ENCODE measurements at places on chromosomes 5 and 9.
A peak's percentile ranks its signal among the peaks of the same experiment; 100 is the strongest.

DNA sequence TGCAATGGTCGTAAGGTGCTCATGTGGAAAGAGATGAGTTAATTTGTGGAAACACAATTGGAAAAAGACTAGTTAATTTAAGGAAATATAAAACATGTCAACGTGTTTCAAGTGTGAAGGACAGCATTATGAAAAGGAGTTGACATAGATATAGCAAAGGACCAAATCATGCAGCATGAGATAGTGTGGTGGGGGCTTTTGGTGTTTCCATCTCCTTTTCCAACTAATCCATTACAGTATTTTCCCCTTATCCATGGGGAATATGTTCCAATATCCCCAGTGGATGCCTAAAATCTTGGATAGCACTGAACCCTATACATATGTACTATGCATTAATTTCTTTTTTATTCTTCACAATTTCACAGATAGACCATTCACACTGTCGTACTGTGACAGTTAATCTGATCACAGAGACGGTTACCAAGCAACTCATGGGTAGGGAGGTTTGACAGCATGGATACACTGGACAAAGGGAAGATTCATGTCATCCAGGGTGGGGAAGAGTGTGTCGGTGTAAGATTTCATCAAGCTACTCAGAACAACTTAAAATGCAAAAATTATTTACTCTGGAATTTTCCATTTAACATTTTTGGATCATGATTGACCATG, 238.6 kb downstream of the CDH12 start:
- DNase-seq = no peak

- no peak for DNase-seq
Measured at GRCh38 chr5:147675168-147675567, 107.4 kb downstream of the JAKMIP2 start.

- DNase-seq = no peak
Measured at GRCh38 chr5:154430466-154430865, 15.3 kb upstream of the SAP30L start.

- no peak for DNase-seq
Measured at GRCh38 chr5:111954516-111955395, 197.8 kb upstream of the NREP start.

DNA sequence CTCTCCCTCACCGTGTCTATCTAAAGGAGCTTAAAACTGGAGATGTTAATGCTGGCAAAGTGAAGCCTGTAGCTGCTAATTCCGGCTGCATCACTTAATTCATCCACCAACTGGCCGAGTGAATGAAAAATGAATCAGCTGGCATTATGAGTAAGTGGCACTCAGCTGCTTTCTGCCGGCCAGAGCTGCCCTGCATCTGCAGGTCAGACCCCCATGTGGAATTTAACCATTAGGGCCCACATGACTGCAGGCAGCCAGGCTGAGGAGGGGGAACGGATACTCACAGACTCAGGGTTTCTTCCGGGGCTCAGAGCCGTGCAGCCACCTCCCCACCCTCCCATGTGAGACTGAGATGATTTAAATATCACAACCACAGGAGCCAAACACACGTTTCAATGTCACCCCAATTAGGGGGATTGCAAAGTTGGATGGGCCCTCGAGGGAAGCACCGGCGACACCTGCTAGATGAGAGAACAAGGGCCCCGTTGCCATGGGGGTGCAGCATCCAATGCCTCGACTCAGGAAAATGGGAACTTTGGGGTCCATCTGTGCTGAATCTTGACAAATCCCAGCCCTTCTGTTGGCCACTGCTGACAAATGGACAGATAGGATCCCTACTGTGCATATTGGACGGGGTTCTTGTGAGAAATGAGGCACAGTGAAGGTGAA, 115.6 kb upstream of the ALDH1B1 start:
- DNase-seq = no peak

DNA sequence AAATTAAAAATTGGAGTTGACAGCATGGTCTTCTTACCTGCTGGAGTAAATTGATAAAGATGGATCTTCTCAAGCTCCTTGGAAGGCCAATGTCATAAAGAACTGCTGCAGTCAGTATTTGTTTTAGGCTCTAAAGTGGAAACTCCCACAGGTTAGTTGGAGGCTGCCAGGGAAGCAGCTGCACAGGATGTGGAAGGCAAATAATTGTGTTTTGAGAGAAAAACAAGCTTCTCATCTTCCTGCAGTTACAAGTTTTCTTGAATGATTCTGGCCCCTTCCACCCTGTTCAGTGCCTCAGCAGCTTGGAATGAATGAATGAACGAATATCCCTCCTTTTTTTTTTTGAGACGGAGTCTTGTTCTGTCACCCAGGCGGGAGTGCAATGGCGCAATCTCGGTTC, 13.9 kb downstream of the MROH2B start:
- DNase-seq = no peak

DNA sequence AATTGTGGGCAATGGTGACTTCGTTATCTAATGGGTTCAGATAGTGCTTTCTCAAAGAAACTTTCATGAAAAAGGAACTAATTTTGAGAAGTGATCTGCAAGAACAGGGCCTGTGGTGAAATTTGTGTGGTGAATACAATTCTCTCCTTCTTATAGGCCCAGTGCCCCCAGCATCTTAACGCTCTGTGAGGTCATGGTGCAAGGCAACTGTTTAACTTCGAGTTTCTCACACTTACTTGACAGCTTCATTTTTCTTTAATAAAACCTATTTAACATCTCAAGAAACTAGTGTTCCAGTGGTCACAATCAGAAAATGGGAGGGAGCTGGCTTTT, 69.2 kb downstream of the FAM114A2 start:
- DNase-seq = no peak

DNA sequence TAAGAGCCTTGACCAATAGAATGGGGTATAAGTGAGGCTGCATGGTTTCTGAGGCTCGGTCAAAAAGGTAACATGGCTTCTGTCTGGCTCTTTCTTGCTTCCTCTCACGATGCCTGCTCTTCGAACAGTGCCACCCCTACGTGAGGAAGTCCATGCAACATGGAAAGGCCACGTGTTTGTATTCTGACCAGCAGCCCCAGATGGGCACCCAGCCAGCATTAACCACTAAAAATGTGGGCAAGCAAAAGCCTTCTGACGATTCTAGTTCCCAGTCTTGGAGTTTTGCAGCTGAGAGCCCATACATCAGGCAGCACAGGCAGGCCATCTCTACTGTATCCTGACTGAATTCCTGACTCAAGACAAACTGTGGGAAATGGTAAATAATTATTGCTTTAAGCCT, 24.2 kb upstream of the NREP start:
- no peak for DNase-seq

DNA sequence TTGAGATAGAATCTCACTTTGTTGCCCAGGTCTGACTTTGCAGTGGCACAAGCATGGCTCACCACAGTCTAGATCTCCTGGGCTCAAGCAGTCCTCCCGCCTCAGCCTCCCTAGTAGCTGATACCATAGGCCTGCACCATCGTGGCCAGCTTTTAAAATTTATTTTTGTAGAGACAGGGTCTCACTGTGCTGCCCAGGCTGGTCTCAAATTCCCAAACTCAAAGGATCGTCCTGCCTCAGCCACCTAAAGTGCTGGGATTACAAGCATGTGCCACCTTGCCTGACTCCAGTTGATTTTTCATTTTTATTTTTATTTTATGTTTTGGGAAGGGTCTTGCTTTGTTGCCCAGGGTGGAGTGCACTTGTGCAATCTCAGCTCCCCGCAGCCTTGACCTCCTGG, 41.7 kb upstream of the GLDC start:
- no peak for DNase-seq

DNA sequence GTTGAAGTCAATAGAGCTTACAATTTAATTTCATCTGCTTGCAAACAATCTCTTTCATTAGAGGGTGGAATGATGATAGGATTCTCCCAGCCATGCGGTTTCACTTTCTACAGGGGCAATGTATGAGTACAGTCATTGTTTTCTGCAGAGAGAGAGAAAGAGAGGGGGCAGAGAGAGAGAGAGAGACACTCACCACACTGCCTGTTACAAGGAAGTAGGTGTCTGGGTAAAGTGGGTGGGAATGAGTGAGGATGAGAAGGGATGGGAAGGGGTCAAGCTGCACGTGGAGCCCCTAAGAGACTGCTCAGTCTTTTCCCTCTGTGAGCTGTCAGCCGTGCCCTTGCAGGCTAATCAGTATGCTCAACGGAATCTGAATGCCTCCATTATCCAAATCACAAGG, 454.3 kb downstream of the KDM4C start:
- DNase-seq = no peak

- no peak for DNase-seq
Measured at GRCh38 chr9:108579757-108580439, 275.9 kb downstream of the ACTL7B start.

- DNase-seq = no peak
Measured at GRCh38 chr5:140549237-140550144, 2.0 kb downstream of the EIF4EBP3 start.

DNA sequence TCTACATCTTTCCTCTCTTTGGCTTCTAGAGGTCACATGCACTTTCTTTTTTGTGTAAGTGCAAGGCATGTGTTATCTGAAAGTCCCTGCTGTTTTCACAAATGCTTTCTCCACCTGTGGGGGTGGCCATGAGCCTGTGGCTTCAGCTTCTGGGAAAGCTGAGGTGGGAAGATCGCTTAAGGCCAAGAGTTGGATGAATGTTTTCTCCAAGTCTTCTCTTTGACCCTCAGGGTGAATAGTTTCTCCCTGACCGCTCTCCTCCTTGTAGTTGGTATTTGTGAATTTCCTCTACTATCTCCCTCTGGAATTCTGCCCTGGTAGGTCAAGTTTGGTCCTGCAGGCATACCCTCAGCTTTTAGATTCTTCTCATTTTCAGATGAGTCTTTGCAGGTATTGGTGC, 74.2 kb downstream of the UGCG start:
- DNase-seq = no peak

DNA sequence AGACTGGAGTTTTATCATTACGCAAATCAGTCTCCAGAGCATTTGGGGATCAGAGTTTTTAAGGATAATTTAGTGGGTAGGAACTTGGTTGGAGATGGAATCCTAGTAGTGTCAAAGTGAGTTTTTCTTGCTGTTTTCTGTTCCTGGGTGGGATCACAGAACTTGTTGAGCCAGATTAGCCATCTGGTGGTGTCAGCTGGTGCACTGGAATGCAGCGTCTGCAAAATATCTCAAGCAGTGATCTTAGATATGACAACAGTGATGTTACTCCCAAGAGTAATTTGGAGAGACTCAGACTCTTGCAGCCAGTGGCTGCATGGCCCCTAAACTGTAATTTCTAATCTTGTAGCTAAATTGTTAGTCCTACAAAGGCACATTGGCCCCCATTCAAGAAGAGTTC, 1257.8 kb downstream of the MAT2B start:
- DNase-seq = no peak

DNA sequence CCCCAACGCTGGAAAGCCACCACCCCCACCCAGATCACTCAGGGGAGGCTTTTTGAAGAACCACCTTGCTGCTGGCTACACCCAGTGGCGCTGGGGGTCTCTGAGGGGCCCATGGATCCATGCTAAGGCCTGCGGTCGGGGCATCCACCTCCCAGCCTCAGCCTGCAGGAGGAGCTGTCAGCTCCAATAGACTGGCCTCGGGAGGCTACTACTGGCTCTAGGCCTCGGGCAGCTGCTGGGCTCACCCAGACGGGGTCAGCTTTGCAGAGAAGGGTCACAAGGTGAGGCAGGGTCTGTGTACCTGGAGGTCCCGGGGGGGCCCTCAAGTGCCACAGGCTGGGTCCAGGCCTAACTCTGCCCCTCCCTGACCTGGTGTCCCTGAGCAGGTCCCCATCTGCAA, 193.7 kb downstream of the OLFM1 start:
- no peak for DNase-seq

DNA sequence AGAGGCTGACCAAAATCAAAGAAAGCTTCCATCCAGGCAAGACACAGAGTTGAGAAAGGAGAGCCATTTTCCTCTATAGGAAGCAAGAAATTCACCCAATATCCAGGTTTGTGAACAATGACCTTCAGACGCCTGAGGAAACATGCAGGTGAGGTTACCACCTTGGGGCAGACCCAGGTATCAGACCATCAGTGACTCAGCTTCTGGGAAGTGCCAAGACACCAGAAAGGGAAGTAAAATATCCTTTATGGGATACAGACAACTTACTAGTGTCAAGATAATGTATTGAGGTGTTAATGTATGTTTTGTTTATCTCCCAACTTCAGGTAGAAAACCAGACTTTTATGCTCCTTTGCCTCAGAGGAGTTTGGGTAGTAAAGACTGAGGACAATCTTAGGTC, 2.2 kb upstream of the DTWD2 start:
- no peak for DNase-seq

DNA sequence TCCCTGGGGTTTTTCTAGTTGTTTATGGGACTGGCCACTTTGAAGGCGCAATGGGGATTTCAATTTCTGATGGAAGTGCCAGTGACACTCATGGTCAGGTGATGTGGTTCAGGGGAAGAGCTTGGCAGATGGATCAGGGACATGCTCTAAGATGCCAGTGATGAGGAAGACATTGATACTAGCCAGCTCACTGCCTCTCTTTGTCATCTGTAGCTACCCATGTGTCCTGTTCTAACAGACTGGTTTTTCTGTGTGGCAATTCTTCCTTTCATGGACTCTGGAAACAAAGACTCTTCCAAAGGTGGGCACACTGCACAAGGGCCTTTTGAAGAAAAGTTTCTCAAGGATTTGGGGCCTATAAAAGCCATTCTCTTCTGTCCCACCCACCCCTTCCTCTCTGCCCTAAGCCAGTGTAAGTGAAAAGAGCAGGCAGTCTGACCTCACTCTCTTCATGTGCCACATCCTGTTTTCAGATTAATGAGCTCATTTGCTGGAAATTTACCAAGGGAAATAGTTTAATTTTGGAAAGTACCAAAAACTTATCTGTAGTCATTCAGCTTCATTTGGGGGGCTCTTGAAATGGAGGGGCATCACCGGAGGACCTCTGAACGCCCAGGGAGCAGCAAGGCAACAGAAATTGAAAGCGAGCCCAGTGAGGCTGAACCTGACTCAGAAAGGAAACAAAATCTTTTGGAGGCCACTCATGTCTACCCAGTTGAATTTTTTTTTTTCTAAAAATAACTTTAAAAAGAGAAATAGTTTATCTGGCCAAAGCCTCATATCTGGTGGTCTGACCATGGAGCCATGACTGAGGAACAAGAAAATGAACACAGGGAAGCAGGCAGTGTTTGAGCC, 4.9 kb upstream of the TRAF1 start:
- peak; percentile 44 for DNase-seq

GRCh38 chr9:98517761-98518160, 191.0 kb downstream of the GABBR2 start:
- no peak for DNase-seq

GRCh38 chr9:117887941-117888340, 183.7 kb downstream of the TLR4 start:
- no peak for DNase-seq

DNA sequence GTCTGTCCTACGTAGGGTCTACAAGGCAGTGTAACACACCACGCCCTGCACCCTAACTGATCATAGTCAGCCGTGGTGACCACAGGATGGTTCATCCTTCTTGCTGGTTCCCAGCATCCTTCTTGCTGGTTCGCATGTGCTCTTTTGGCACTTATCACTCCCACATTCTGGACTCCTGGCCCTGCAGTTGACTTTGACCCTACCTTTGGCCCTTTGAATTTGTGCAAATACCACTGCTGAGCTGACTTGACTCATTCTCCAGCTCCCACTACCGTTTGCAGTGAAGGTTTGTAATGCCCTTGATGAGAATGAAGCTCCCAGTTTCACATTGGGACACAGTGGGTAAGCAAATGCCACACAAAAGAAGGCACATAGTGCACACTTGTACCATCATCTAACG, 33.8 kb downstream of the PALM2AKAP2 start:
- no peak for DNase-seq

- no peak for DNase-seq
Measured at GRCh38 chr9:117732494-117732893, 28.3 kb downstream of the TLR4 start.
